ENCODE measurements at places on chromosomes 4 and X. TPM values are rescaled to one million over a fixed set of nuclear protein-coding genes. Genes with fewer than 3 reads are reported as not detected.
A peak's percentile ranks its signal among the peaks of the same experiment; 100 is the strongest.

- DNase-seq, result no peak
Measured at GRCh38 chrX:39910651-39911050, 187.1 kb downstream of the BCOR start.

Gene BEND2
- not detected for total RNA-seq

DNA sequence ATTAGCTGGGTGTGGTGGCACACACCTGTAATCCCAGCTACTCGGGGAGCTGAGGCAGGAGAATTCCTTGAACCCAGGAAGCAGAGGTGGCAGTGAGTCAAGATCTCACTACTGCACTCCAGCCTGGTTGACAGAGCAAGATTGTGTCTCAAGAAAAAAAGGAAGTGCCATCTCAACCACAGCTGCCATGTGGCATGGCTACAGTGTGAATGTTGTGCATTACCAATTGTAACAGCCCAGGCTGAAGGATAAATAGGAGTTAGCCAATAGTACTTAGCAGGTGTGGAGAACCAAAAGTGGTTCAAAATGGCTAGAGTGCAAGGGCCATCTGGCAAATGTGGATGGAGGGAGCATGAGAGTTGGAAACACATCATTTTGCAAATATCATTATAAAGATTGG lies 28.9 kb downstream of the SLC25A5 start:
- DNase-seq, result no peak

GRCh38 chrX:40816906-40817305 lies 81.6 kb upstream of the MED14 start:
- DNase-seq, result no peak

GRCh38 chr4:16725252-16725651 lies 173.2 kb downstream of the LDB2 start:
- DNase-seq, result no peak

- DNase-seq, result no peak
Measured at GRCh38 chrX:21975812-21976211, 35.3 kb downstream of the SMS start.

GRCh38 chr4:17336524-17336961 lies 175.3 kb downstream of the QDPR start:
- no peak for DNase-seq

Gene JAKMIP1
- total RNA-seq, result not detected

GRCh38 chrX:69207216-69207615 lies 42.0 kb upstream of the PJA1 start:
- DNase-seq, result no peak

Gene DMP1
- not detected for total RNA-seq

Gene XAGE2
- total RNA-seq, result 2.7 TPM

GRCh38 chr4:128299848-128300247 lies 12.2 kb upstream of the PGRMC2 start:
- DNase-seq, result no peak

- DNase-seq, result peak; percentile 53
Measured at GRCh38 chr4:152352622-152353116, 183.2 kb downstream of the FBXW7 start.

- DNase-seq, result no peak
Measured at GRCh38 chrX:24692305-24692704, 1.4 kb upstream of the POLA1 start.

GRCh38 chr4:9994246-9994847 lies 26.9 kb downstream of the SLC2A9 start:
- DNase-seq, result no peak

DNA sequence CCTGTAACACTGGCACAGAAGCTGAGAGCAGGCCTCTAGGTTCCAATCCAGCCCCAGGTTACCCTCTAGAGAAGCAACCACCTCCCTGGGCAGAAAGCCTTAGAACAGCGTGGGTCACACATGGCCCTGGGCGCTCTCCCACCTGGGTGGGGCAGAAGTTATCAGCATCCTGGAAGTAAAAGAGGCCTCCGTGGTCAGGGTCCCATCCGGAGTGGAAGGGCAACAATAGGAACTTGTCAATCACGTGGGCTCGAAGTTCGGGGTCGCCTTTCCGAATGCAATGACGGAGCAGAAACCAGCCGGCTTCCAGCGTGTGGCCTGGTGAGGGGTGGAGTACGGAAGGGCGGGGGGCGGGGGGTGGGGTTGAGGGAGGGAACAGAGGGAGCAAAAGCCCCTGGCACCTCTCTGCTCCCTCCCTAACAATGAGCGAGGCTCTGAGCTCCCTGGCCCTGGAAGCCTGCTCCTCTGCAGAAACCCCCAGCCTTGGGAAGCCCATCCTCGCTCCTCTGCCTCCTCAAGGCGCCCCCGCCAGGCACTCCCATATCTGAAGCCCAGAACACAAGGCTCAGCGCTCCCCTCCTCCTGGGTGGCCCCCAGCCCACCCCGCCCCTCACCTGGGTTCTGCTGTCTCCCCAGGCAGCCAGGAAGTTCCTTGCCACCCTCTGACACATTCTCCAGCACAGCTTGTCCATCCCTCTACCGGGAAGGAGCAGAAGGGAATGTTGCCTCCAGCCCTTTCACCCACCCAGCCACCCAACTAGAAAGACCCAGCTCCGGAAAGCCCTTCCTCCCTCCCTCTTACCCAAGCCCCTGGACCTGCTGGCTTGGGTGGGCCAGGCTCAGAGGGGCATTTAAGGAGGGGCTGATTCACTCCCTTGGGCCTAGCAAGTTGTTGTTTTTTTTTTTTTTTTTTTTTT lies 2.8 kb downstream of the RENBP start:
- no peak for DNase-seq

Gene TREX2
- total RNA-seq, result 0.39 TPM

Gene CT45A1
- total RNA-seq, result not detected

DNA sequence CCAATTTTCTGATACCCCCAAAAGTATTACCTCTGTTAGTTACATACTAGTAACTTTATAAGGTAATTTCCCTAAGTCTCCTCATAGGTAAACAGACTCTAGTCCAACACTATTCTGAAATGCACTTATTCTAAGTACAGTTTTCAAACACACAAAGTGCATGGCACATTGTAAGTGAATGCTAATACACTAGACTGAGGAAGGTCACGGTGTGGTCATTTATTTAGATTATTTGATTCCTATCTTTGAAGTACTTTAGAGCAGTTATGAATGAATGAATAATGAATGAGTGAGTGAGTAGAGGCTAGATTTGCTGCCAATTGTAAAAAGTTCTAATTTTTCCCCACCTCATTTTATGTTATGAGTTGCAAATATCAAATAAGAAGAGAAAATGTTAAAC lies 132.8 kb upstream of the UGT8 start:
- DNase-seq, result no peak

- no peak for DNase-seq
Measured at GRCh38 chr4:116183241-116183640, 902.1 kb downstream of the TRAM1L1 start.

Gene CT55
- total RNA-seq, result not detected

GRCh38 chr4:76017056-76017686 lies 6.1 kb downstream of the CXCL10 start:
- no peak for DNase-seq

GRCh38 chr4:150136481-150136880 lies 58.2 kb downstream of the DCLK2 start:
- no peak for DNase-seq

- DNase-seq, result no peak
Measured at GRCh38 chr4:117700111-117700892, 334.0 kb upstream of the NDST3 start.

DNA sequence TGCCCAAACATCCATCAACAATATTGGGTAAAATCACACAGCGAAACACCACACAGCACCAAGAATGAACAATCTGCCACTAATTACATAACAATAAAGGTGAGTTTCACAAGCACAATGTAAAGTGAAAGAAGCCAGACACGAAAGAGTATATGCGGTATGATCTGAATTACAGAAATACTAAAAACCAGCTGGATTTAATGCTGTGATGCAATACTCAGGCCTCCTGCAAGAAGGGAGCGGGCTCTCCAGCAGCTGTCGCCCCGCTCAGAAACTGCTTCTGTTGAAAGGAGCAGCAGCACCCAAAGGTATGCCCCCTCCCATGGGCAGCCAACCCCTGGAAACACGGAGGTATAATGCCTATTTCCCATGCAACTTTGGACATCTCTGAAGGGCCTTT lies 77.0 kb downstream of the PAPSS1 start:
- no peak for DNase-seq

DNA sequence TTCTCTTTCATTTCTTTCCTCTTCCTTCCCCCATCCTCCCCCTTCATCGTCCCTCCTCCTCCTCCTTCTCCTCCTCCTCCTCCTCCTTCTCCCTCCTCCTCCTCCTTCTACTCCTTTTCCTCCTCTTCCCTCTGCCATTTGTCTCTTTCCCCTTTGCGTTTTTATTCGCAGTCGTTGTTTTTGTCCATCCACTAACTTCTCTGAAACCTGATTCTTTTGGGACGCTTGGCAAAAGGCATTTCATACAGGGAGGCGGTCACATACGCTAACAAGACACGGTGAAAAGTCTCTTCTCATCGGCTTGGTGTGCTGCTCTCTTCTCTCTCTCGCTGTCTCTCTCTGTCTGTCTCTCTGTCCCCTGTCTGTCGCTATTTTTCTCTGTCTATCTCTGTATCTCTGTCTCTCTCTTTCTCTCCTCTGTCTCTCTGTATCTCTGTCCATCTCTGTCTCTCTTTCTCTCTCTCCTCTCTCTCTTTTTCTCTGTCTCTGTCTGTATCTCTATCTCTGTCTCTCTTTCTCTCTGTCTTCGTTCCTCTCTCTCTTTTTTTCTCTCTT lies 5.4 kb upstream of the SHOX start:
- no peak for DNase-seq

DNA sequence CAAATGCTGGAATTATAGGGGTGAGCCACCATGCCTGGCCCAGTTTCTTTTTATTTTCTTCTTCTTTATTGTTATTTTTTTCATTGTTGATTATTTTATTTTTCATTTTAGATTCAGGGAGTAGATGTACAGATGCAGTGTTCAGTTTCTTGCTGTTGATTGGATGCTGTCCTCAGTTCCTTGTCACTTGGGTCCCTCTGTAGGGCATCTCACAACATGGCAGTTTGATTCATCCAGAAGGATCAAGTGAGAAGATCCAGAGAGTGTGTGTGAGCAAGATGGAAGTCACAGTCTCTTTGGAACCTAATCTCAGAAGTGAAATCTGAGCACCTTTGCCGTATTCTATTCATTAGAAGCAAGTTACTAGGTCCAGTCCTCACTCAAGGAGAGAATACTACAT lies 20.9 kb downstream of the HMGB3 start:
- no peak for DNase-seq

Gene ANXA10
- total RNA-seq, result 3.6 TPM

DNA sequence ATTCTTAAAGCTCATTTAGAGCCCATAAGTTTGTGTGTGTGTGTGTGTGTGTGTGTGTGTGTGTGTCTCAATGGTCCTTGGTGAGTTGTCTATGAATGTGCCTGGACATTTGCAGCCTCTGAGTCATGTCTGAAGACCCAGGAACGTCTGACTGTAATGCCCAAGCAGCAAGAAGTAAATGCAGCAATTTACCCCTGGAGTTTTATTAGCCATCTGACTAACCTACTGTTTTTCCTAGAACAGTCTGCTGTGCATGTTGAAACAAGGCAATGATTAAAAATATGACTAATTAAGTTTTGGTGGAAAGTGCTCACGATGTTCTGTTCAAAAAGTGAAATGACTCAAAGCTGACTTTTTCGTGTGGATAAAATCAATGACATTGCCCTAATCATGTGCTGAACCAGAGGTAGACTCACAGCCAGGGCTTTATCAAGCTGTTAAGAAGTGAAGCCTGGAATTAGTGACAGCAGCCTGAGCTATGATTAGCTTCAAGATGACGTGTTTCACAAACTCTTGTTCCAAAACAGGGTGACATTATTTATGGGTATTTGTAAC lies 201.6 kb downstream of the CPE start:
- DNase-seq, result peak; percentile 6

- peak; percentile 23 for DNase-seq
Measured at GRCh38 chr4:107037199-107037584, 1.1 kb upstream of the DKK2 start.

GRCh38 chrX:13700380-13700779 lies 11.5 kb downstream of the RAB9A start:
- DNase-seq, result no peak

DNA sequence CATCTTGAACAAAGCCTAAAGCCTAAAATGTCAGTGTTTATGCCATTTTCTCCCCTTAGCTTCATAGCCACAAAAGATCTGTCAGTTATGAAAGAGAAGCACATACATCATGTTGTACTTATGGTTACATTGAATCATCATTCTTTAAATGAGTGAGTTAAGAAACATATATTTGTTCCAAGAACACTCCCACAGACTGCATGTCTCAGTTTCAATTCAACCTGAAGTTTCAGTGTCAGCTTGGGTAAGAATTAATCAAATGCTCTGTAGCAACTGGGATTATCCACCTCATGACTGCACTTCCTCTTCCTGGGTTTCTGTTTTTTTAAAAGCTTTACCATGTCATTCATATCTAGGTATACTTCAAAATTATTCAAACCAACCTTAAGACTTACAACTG lies 3.9 kb upstream of the TMPRSS11B start:
- no peak for DNase-seq

- no peak for DNase-seq
Measured at GRCh38 chr4:99490286-99490685, 20.5 kb upstream of the C4orf17 start.

Gene MAGED4
- total RNA-seq, result 35.2 TPM

- peak; percentile 67 for DNase-seq
Measured at GRCh38 chrX:17547658-17548057, 172.7 kb downstream of the NHS start.

Gene IQCM
- total RNA-seq, result not detected

DNA sequence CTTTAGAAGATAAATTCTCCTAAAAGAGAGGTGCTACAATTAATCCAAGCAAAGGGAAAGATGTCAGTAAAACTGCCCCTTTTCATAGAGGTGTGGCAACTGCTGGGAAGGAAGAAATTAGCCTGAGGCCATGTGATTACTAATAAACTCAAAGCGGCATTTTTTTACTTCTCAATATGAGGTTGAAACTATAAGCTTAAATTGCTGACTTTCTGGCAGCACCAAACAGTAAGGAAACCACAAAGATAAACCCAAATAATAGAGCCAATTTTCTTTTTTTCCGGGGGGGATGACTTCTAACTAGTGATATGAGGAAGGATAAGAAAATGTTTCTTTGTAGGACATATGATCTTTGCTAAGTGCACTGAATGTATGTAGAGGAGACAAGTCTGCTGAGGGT lies 30.9 kb downstream of the AR start:
- DNase-seq, result no peak

GRCh38 chrX:53049127-53049517 lies 533 bp downstream of the GPR173 start:
- DNase-seq, result no peak

DNA sequence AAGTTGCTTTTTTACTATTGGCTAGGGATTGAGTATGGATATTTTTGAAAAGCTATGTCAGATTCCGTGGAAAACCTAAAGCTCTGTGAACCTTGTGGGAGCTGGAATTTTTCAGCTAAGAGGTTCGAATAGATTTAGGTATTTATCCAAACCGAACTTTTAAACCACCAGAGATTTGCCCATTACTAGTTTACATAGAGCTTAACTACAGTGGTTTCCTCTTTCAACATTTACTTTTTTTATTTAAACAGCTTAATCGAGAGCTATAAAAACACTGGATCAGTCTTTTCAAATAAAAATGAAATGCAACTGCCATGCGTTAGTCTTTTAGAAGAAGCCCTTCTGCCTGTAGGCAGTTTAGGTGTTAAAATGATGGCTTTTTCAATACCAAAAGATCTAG lies 377.0 kb downstream of the RPA4 start:
- DNase-seq, result no peak

Measured in SJSA1 (cell line).